ENCODE measurements at places on chromosomes 12 and 14.

DNA sequence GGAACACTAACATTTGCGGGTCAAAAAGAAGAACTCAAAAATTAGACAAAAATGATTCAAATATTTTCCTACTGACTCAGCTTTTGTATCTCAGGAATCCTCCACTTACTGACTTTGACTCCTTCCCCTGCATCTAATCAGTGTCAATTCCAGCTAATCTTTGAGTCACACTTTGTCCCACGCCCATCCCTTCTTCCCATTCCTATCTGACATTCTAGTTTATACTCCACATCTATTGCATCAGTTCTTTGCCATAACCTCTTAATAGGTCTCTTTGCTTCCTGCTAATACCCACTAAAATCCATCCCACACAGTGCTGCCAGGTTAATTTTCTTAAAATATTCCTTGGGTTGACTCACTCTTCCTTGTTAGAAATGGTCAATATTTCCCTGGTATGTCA lies 19.1 kb downstream of the BBS10 start:
- no peak for DNase-seq

- DNase-seq = no peak
These were observed 1247.4 kb downstream of the LRFN5 start for GRCh38 chr14:42854061-42854460.

DNA sequence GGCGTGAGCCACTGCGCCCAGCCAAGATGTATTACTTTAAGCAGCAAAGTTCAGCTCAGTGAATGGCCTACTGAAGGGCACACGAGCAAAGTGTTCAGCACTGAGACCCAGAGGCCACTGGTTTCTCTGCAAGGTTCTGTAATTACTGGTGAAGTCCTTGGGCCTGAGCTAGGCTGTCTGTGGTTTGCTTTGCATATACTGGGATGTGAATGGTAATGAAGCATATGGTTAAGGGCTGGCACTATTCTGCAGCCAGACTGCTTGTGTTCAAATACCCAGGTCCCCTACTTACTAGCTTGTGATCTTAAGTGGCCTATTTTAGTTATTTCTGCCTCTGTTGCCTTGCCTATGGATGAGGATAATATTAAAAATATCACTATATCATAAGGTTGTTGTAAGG lies 72.0 kb downstream of the LLPH start:
- no peak for DNase-seq

GRCh38 chr12:45879363-45879895 lies 110.9 kb downstream of the SCAF11 start:
- DNase-seq = no peak

DNA sequence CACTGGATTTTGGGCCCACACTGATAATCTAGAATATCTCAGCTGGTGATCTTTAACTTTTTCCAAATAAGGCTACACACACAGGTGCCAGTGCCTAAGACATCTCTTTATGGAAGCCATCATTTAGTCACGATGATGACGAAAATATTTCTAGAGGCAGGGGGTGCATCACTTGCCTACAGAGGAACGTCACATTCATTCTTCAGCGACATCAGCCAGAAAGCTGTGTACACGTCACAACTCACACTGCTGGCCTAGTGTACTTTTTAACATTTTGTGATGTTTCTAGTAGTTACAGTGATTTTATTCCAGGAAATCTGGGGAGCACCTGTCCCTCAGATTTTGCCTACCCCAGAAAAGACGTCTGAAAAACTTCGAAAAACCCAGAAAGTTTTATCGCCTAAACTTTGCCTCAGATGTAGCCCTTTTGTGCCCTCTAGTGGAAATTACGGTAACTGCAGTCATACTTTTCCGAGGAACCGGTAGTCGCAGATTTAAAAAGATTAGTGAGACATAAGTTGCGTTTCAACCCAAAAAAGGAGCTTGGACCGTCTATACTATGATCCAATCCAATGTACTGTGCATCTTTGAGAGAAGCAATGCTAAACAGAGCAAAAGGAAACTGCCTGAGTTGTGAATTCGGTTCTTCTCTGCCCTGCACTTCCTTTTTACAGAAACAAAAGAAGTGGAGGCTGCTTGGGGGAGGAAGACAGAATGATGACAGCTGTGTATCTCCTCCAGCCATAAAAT lies 64.3 kb upstream of the STON2 start:
- DNase-seq = peak; percentile 40

GRCh38 chr14:69424149-69424923 lies 25.8 kb downstream of the SLC39A9 start:
- DNase-seq = no peak

- DNase-seq = no peak
These were observed 101.4 kb upstream of the BBS10 start for GRCh38 chr12:76449583-76449982.

GRCh38 chr12:124829008-124829707 lies 34.5 kb downstream of the SCARB1 start:
- DNase-seq = no peak

DNA sequence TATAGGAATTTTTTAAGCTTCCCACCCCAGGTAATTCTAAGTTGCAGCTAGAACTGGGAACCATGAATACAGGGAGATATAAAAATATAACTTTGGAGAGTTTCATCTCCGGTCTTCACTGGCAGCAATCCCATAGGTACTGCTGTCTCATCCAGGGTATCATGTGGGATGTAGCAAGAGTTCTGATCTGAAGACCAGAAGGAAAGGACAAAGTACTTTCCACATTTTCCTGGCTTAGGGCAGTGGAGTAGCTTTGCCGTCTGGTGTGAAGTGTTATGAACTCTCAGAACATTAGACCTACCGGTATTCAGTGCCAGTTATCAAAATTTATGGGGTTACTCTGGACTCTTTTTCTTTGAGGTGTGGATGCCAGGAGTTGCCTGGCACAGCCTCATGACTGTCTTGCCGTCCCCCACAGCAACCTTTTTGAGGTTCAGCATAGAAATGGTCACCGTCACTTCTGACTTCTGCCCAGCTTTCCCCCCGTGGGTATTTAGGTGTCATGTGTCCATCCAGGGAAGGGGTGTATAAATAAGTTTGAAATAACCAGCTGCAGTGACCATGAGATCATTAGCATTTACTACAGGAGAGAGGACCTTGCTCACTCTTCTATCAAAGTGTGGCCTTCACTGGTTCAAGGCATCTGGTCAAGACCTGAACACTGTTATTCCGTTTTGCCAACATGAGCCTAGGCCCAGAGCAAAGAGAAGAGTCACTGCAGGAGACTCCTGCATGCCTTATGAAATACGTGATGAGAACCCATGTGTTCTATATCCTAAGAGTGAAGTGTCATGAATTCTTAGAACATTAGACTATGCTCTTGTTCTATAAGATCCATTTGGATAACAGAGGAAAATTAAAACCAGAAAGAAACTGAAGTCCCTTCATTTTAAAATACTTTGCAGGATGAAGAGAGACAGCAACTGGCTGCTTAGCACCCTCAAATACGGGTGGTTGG lies 22.2 kb downstream of the TMEM233 start:
- no peak for DNase-seq

- DNase-seq = peak; percentile 56
These were observed 467 bp upstream of the JAG2 start for GRCh38 chr14:105168979-105169507.

DNA sequence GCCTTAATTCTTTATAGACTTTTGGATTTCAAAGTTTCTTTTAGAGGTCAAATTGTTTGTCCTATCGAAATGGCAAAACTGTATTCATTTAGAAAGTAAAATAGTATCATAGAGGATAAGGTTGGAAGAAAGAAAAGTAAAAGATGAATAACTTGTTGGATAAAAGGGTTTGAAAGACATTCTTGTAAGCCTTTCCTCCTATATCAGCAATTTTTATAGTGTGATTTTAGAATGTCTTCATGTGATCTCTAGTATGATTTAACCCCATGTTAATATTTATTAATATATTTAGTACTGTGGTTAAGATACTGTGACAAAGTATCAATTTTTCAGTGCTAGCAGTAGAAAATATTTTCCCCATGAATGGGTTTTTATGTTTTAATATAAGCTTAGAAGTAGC lies 4.5 kb downstream of the ARF6 start:
- no peak for DNase-seq

DNA sequence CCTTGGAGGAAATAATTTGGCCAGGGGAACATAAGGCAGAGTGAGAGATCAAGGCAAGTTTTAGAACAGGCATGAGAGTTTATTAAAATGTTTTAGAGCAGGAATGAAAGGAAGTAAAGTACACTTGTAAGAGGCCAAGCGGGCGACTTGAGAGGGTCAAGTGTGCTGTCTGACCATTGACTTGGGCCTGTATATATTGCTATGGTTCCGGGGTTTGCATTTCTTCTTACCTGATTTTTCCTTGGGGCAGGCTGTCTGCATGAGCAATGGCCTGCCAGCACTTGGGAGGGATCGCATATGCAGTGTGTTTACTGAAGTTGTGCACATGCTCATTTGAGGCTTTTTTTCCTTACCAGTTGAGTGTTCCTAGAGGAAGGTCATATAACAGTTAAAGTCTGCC lies 214.8 kb downstream of the FUT8 start:
- DNase-seq = no peak

All from activated naive CD4-positive, alpha-beta T cell treated with anti-CD3 and anti-CD28 coated beads, Interleukin-2, amount 50 U/mL, for 16 hours (primary cell).